ENCODE measurements at places on chromosomes 5 and 9. TPM values are rescaled to one million over a fixed set of nuclear protein-coding genes. Genes with fewer than 3 reads are reported as not detected.

Gene MYOT
- not detected for total RNA-seq

Gene PCDHB16
- 0.33 TPM for total RNA-seq

Gene DMGDH
- 3.6 TPM for total RNA-seq

Gene LSM11
- total RNA-seq, result 5.7 TPM

Gene THOC3
- 42.0 TPM for total RNA-seq

Gene RFESD
- total RNA-seq, result 4.0 TPM
